Suprapubic skin (tissue), 4 donors: ENCODE measurements at places on chromosomes 7 and 10. TPM values are rescaled to one million over a fixed set of nuclear protein-coding genes. Genes with fewer than 3 reads are reported as not detected.

GRCh38 chr7:102287981-102288278 is 1.3 kb downstream of the SH2B2 start:
- no peak for DNase-seq

CUBN gene
- total RNA-seq, result 1.1 TPM

GRCh38 chr10:28326516-28327490 is 23.9 kb upstream of the MPP7 start:
- no peak for DNase-seq

- DNase-seq, result no peak
Observed at GRCh38 chr10:110052916-110053315, 45.1 kb downstream of the ADD3 start.

- no peak for DNase-seq
Observed at GRCh38 chr7:158655931-158656441, 48.6 kb downstream of the NCAPG2 start.

- no peak for DNase-seq
Observed at GRCh38 chr7:145732521-145732920, 384.1 kb upstream of the CNTNAP2 start.

TAC1 gene
- total RNA-seq, result 1.7 TPM

DNA sequence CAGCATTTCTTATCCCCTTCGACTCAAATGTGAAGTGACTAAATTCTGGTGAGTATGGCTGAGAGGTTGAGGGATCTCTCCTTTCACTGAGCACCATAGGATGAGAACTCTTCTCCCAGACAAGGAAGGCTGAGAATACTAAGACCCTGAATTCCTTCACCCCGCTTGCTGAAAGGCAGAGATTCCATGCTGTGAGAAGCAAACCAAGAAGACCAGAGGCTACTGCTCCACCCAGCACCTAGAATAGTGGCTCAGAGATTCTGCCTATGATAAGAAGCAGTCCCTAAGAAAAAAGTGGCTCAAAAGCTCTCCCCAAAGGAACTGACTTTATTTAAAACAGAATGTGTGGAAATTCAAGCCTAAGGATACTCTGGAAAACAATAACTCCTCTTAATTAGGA is 26.7 kb upstream of the WNT2 start:
- no peak for DNase-seq
